ENCODE measurements at places on chromosomes 5 and 9.

DNA sequence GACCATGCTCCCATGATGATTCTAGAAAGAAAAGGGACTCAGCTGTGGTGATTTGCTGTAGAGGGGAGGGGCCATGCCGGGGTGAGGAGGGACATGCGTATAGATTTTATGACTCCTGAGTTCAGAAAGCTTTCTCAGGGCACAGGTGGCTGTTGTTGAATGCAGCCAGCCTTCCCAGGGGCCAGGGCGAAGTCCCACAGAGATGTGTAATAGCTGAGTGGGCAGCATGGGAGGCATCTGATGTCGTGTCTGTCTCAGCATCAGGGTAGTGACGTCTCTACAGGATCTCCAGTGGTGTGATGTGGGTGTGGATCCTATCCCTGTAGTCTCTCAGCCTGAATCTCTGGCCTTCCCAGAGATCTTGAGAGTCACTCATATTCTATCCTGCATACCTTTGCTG is 7.8 kb upstream of the BOD1 start:
- no peak for DNase-seq

GRCh38 chr5:112921026-112921832 is 798 bp downstream of the REEP5 start:
- DNase-seq, result peak; percentile 63

DNA sequence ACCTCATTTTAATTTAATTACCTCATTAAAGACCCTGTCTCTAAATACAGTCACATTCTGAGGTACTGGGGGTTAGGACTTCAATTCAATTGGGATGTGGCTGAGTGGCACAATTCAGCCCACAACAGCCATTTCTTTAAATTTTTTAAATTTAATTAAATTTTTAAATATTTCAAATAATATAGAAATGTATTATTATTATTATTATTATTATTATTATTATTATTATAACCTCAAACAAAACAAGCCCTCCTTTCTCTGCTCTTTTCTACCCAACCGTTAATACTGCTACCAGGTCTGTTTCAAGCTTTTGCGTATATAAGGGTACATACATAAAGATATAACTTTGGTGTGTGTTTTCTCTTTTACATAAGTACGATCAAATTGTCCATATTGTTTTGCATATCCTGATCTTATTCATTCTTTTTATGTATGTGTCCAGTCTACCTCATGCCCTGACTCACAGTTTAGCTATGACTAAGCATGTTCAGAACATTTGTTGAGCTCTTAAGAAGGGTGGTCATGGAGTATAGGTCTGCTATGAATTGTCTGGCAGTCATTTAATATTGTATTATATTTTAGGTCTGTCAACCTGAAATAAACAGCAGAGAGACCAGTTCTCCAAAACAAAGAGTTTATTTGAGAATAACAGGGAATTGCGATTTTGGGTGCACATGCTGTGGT is 16.1 kb upstream of the RAB14 start:
- no peak for DNase-seq

- DNase-seq, result no peak
These were observed 28.2 kb downstream of the MTAP start for GRCh38 chr9:21830589-21830988.

DNA sequence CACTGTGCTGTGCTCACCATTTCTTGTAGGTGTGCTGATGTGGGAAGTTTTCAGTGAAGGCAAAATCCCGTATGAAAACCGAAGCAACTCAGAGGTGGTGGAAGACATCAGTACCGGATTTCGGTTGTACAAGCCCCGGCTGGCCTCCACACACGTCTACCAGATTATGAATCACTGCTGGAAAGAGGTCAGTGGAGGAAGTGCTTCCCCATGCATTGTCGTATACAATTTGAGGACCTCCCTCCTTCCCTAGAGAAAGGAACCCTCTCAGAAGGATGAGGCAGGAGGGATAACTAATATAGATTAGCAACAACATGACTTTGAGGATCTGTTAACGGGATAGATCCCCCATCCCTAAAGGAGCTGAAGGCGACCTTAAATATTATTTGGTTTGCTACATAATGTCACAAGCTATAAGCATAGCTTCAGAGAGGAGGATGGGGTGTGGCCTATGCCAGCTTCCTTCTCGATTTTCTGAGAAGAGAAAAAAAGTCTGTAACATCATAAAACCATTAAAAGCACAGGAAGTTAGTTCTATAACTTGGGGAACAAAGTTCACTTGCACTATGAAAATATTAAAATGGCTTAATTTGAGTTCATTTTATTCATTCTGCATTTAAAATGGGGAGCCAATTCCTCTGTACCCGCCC is 17.0 kb upstream of the CYFIP2 start:
- no peak for DNase-seq

GRCh38 chr9:133932633-133933032 is 59.5 kb downstream of the VAV2 start:
- no peak for DNase-seq

DNA sequence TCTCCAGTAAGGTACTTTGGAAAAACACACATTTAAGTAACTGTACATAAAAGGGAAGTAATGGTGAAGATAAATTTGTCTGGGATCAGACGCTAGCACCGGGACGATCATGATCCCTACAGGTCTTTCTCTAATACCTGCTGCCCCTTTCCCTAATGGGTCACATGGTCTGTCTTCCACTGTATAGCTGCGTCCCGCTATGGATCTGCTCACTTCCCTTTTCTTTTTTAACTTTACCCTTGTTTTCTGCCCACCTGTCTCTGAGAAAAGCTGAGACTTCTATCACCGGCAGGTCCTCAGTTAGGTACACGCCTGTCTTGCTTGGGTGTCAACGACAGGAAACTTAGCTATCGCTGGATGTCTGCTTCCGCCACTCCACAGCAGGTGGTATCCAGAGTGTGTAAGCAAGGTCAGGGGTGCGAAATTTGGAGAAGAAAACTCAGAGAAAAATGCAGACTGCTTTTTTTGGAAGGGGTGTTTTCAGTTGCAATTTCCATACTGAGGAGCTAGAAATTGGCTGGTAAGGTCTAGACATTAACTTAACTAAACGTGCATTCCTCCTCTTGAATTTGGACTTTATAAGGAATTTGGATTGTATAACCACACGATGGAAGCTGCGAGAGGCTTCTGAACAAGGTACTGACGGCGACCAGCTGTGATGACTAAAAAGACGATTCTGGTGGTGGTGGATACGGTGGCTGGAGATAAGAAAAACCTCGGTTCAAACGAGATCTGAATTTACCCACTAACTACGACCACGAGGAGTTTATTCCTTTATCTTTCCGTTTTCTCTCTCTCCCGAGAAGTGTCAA is 1.1 kb upstream of the ICE1 start:
- DNase-seq, result no peak

DNA sequence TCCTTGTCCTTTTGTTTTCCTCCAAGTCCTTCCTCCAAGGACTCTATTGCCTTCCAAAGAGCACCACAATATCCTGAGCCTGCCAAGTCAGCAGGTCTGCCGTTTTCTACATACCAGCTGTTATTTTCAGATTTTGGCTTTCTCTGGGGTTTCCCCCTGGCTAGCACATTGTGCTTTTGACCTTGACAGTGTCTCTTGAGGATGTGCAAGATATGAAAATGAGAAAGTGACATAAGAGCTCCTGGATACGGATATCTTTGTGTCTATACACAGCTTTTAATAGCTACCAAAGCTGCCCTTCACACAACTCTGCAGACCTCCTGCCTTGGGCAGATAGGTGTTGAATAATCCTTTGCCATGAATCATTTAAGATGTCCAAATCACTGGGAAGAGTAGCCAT is 67.0 kb downstream of the HAPLN1 start:
- no peak for DNase-seq

DNA sequence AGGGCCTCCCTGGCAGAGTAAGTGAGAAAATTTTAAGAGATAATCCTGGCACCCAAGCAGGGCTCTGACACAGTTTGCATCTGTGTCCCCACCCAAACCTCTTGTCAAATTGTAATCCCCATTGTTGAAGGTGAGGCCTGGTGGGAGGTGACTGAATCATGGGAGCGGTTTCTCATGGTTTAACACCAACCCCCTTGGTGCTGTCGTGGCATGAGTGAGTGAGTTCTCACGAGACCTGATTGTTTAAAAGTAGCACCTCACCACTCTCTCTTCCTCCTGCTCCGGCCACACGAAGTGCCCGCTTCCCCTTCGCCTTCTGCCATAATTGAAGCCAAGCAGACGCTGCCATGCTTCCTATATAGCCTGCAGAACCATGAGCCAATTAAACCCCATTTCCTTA is 80.1 kb downstream of the FBXW11 start:
- DNase-seq, result no peak

GRCh38 chr5:123170816-123171215 is 81.8 kb downstream of the PRDM6 start:
- no peak for DNase-seq

DNA sequence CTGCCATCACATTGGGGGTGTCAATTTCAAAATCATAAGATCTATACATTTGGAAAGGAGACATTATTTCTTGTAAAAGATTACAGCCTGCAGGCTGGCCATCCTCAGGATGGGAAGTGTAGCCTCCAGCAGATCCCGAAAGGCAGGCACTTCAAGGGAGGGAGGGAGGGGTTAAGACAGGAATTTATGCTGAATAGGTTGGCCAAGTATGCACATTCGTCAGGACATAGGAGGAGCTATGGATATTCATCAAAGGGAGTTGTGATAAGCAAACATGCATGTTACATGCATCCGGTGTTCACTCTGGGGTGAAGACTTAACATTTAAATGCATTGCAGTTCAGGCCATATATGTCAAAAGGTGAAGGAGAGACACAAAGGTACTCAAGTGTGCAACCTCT is 119.4 kb downstream of the CEP120 start:
- DNase-seq, result no peak

GRCh38 chr9:106590759-106591505 is 272.0 kb upstream of the ZNF462 start:
- no peak for DNase-seq

GRCh38 chr5:39691993-39692392 is 267.2 kb upstream of the DAB2 start:
- DNase-seq, result no peak

GRCh38 chr5:148640471-148640870 is 13.9 kb downstream of the HTR4 start:
- no peak for DNase-seq

GRCh38 chr9:133854765-133855164 is 116.6 kb upstream of the SARDH start:
- no peak for DNase-seq

- no peak for DNase-seq
These were observed 31.8 kb downstream of the TENT4A start for GRCh38 chr5:6744841-6745705.

DNA sequence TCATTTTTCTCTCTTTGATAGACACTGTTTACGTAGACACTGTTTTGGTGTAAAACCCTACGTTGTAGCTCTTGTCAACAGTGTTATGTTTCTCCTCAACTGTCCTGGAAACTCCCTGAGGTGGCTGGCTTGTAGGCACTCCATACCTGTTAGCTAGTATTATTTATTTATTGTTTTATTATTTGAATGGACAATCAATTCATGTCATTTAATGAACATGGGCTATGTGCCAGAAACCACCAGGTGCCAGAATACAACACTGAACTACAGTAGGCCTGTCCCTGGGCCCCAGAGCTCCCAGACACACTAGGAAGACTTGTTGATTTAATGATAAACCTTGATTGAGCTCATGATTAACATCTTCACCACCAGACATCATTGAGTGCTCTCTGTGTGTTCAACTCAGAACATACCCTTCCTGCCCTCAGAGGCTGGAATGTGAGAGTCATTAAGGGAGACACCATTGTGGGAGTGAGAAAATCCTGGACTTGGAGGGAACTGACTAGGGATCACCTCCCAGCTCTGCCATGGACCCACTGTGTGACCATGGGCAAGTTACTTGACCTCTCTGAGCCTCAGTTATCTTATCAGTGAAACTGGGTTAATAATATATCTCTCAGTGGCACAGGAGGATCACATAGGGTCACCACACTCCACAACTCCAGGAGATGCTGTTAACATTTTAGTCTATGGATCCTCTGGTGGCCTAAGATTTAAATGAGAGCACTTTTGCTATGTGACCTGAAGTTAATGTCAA is 19.2 kb downstream of the IRF1 start:
- no peak for DNase-seq

- DNase-seq, result no peak
These were observed 516.1 kb downstream of the NTRK2 start for GRCh38 chr9:85185486-85186217.

GRCh38 chr5:143824851-143825720 is 13.1 kb downstream of the HMHB1 start:
- DNase-seq, result peak; percentile 88

GRCh38 chr9:2453701-2454100 is 167.9 kb upstream of the VLDLR start:
- no peak for DNase-seq

GRCh38 chr9:71916834-71917534 is 5.5 kb downstream of the C9orf85 start:
- DNase-seq, result no peak

GRCh38 chr9:73031350-73031749 is 78.5 kb upstream of the ALDH1A1 start:
- DNase-seq, result no peak

- peak; percentile 88 for DNase-seq
These were observed 15.0 kb downstream of the GLIPR2 start for GRCh38 chr9:36151316-36152210.

- DNase-seq, result no peak
These were observed 38.6 kb upstream of the TDRD7 start for GRCh38 chr9:97373331-97373730.

DNA sequence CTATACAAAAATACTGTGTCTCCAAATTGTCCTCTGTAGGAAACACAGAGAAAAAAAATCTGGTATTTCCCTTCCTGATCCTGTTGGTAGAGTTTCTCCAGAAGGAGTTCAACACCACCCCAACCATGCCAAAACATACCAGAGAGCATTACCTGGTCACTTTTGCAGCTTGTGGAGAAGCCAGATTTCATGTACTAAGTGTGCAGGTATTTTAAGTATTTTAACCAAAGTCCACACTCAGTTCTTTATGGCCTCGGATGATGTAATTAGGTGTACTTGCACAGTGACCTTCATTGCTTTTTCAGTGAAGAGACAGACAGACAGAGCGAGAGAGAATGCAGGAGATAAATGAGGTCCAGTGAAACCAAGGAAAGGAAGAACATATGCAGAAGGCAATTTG is 2046.8 kb upstream of the CDH9 start:
- no peak for DNase-seq

DNA sequence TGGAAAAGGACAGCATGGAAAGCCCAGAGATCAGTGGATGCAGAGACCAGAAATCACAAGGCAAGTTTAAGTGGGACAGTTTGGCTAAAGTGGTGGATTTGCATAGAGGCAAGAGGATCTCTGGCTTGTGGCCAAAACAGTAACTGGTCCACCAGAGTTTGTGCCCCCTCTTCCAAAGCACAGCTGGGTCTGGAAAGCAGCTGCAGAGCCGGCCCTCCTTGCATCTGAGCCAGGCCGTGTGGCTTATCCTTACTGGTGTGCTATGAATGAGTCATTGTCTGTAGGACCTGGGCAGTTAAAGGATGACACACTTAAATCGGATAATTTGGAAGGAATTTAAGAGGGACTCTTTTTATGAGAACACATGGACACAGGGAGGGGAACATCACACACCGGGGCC is 146.6 kb downstream of the PIP5K1B start:
- no peak for DNase-seq
